ENCODE measurements at places on chromosomes 5 and 9.

GRCh38 chr5:76468635-76469425 is 65.7 kb downstream of the IQGAP2 start:
- DNase-seq, result no peak

DNA sequence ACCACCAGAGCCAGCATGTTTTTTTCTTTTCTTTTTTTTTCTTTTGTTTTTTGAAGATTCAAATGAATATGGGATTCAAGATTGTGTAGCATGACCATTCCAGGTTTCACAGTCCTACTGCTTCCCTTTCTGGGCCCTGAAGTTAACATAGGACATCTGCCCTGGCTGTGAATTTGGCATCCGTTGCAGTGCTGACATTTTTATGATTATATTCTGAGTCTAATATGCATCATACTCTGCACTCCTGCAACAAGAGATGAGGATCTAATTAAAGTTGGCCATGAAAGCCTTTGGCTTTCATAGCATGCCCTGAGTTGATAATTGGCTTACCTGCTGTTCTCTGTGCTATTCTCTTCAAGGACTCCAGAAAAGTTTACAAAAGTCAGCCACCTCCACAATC is 29.8 kb downstream of the C5orf22 start:
- DNase-seq, result no peak

GRCh38 chr5:638501-639252 is 26.5 kb downstream of the CEP72 start:
- DNase-seq, result no peak

- DNase-seq, result no peak
Observed at GRCh38 chr5:89471115-89471514, 588.1 kb upstream of the MEF2C start.
